Esophagus squamous epithelium (tissue), 5 donors: ENCODE measurements at places on chromosomes 11 and 22.

- H3K4me1 ChIP-seq = no peaks in the 10 kb centered on the region
- no peak overlapping the region for H3K27ac ChIP-seq
- no peaks in the 10 kb centered on the region for H3K36me3 ChIP-seq
- no peak overlapping the region for H3K4me3 ChIP-seq
- DNase-seq = no peak
Measured at GRCh38 chr11:28984231-28984630, 876.0 kb downstream of the METTL15 start.

DNA sequence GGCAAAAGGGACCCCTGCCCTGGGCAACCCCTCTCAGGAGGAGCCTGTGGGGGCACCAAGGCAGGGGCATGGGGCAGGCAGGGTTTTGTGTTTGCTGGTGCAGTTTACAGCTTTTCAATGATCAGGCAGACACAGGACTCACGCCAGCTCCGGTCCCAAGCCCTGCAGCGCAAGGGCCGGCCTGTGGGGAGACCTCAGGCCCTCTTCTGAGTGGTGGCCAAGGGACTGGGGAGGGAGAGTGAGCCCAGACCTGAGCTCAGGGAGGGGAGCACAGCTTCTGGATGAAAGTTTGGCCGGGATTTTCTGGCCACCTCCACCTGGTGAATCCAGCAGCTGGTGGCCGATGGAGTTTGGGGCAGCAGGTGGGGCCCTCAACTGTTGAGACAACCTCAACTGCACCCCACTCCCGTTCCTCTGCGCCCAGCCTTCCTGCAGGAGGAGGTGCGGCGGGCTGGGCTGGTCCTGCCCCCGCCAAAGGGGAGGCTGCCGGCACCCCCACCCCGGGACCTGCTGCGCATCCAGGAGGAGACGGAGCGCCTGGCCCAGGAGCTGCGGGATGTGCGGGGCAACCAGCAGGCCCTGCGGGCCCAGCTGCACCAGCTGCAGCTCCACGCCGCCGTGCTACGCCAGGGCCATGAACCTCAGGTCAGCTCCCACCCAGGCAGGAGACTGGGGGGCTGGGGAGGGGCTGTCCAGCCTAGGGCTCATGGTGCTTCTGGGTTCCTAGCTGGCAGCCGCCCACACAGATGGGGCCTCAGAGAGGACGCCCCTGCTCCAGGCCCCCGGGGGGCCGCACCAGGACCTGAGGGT lies 3.6 kb downstream of the TCIRG1 start:
- H3K27me3 ChIP-seq = no peaks in the 10 kb centered on the region
- peaks cover 51% of the 10 kb centered on the region for H3K4me1 ChIP-seq
- DNase-seq = no peak
- peaks cover 28% of the 10 kb centered on the region for H3K36me3 ChIP-seq
- H3K4me3 ChIP-seq = no peak overlapping the region

- no peak overlapping the region for H3K27ac ChIP-seq
- no peaks in the 10 kb centered on the region for H3K36me3 ChIP-seq
- H3K27me3 ChIP-seq = no peaks in the 10 kb centered on the region
- DNase-seq = no peak
Measured at GRCh38 chr11:46202149-46202548, 75.3 kb upstream of the CREB3L1 start.

DNA sequence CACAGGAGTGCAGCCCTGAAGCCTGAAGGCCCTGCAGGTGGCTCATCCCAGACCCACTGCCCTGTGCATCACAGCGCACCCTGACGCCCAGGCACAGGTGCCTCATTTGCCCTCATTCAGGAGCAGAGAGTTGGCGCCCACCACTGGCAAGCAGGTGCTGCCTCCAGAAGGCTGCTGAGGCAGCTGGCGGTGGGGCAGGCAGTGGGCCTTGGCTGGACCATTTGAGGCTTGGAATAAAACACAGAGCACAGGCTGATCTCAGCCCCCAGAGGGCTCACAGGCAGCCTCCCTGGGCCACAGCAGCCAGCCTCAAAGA lies 1151.9 kb downstream of the BRD1 start:
- no peaks in the 10 kb centered on the region for H3K27me3 ChIP-seq
- no peak for DNase-seq
- no peak overlapping the region for H3K4me3 ChIP-seq

DNA sequence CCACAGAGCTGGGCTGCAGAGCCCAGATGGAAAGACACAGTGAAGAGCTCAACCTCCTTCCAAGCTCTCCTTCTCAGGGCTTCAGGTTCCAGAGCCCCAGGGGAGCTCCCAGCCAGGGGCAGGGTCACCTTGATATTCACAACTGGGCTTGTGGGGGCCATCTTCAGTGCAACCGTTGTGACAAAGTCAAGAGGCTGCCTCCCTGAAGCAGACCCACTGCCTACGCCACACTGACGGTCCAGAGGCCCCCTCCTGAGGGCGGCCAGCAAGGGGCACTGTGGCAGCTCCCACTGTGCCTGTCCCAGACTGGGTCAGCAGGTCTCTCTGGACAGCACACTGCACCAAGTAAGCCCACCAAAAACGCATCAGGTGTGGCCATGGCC lies 84.1 kb downstream of the DGCR2 start:
- no peak overlapping the region for H3K27ac ChIP-seq
- no peak for DNase-seq
- no peak overlapping the region for H3K4me3 ChIP-seq
- H3K36me3 ChIP-seq = peaks cover 34% of the 10 kb centered on the region
- H3K4me1 ChIP-seq = no peaks in the 10 kb centered on the region
- no peaks in the 10 kb centered on the region for H3K27me3 ChIP-seq

DNA sequence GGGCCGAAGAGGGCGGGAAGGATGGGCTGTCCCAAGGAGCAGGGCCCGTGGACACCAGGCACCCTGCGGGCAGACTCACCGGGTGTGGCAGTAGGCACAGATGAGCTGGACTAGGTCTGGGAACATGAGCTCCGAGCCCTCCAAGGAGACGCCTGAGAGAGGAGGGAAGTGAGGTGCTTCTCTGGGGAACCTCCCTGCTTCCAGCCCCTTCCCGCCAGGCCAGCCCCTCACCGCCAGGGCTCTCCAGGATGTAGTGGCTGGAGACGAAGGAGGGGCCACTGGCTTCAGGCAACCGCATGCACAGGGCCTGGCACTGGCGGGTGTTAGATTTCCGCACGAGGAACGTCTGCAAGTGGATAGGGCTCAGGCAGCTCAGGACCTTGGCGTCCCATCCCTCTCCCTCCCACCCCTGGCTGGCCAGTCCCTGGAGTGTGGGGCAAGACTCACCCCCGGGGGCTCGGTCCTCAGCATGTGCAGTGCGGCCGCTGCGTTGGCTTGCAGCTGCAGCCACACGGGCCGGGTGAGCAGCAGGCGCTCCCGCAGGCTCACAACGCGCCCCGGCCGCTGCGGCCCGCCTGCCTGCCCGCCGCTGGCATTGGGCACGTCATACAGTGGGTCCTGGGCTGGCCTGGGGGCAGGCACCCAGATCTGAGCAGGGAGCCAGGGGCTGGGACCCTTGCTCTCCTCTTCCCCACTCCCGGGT lies 552 bp downstream of the RIN1 start:
- H3K4me3 ChIP-seq = peak overlapping the region; percentile 58
- no peak for DNase-seq
- H3K36me3 ChIP-seq = peaks cover 11% of the 10 kb centered on the region
- peaks cover 71% of the 10 kb centered on the region for H3K4me1 ChIP-seq

GRCh38 chr11:131303611-131304119 lies 66.8 kb upstream of the NTM start:
- no peak for DNase-seq
- no peaks in the 10 kb centered on the region for H3K4me1 ChIP-seq
- H3K4me3 ChIP-seq = no peak overlapping the region
- no peak overlapping the region for H3K27ac ChIP-seq
- H3K36me3 ChIP-seq = no peaks in the 10 kb centered on the region

GRCh38 chr11:89498845-89499448 lies 7.8 kb upstream of the NOX4 start:
- H3K27me3 ChIP-seq = no peaks in the 10 kb centered on the region
- DNase-seq = no peak
- no peak overlapping the region for H3K27ac ChIP-seq
- H3K4me3 ChIP-seq = no peak overlapping the region

GRCh38 chr11:66616379-66617154 lies at the start of gene RBM14:
TSS of gene RBM14 (plus strand) at chr11:66616630. CDS start at chr11:66616721, 91 bp downstream.
- H3K4me1 ChIP-seq = peaks cover 22% of the 10 kb centered on the region
- DNase-seq = peak; percentile 89
- H3K36me3 ChIP-seq = no peaks in the 10 kb centered on the region
- no peaks in the 10 kb centered on the region for H3K27me3 ChIP-seq
- H3K27ac ChIP-seq = peak within 1 kb of the TSS; percentile 97
- H3K4me3 ChIP-seq = peak within 1 kb of the TSS; percentile 83

DNA sequence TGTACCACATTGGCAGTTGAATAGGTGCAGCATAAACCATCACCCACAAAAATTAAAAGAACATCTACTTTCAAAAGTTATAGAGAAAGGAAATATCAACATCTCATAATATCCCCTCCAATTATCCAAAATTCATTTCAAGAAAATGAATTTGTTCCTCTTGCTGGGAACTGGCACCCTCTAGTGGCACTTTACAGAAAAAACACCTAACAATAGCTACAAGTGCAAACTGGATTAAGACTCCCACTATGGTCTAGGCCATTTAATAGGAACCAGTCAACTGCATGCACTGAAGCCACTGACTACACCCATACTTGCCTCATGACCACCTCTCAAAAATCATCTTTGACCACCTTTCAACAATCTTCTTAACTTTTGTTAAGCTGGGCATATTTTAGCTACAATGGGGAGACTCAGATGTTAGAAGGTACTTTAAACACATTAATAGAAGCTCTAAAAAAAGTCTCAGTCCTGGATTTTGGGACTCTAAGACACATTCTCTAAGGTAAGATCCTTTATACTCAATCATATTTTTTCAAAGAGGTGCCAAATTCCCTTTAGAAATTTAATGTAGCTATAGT lies 17.3 kb downstream of the TRAF6 start:
- no peak for DNase-seq
- no peak overlapping the region for H3K4me3 ChIP-seq
- H3K4me1 ChIP-seq = peaks cover 4% of the 10 kb centered on the region
- H3K27ac ChIP-seq = no peak overlapping the region
- no peaks in the 10 kb centered on the region for H3K27me3 ChIP-seq

- no peaks in the 10 kb centered on the region for H3K36me3 ChIP-seq
- no peak overlapping the region for H3K27ac ChIP-seq
- no peak for DNase-seq
- no peak overlapping the region for H3K4me3 ChIP-seq
- peaks cover 25% of the 10 kb centered on the region for H3K4me1 ChIP-seq
- H3K27me3 ChIP-seq = no peaks in the 10 kb centered on the region
Measured at GRCh38 chr11:66845143-66845875, 2.1 kb downstream of the RCE1 start.

GRCh38 chr11:72630104-72630852 lies 43.9 kb downstream of the PDE2A start:
- H3K4me3 ChIP-seq = no peak overlapping the region
- no peaks in the 10 kb centered on the region for H3K27me3 ChIP-seq
- no peaks in the 10 kb centered on the region for H3K36me3 ChIP-seq
- no peak for DNase-seq
- peak overlapping the region; percentile 76 for H3K27ac ChIP-seq

DNA sequence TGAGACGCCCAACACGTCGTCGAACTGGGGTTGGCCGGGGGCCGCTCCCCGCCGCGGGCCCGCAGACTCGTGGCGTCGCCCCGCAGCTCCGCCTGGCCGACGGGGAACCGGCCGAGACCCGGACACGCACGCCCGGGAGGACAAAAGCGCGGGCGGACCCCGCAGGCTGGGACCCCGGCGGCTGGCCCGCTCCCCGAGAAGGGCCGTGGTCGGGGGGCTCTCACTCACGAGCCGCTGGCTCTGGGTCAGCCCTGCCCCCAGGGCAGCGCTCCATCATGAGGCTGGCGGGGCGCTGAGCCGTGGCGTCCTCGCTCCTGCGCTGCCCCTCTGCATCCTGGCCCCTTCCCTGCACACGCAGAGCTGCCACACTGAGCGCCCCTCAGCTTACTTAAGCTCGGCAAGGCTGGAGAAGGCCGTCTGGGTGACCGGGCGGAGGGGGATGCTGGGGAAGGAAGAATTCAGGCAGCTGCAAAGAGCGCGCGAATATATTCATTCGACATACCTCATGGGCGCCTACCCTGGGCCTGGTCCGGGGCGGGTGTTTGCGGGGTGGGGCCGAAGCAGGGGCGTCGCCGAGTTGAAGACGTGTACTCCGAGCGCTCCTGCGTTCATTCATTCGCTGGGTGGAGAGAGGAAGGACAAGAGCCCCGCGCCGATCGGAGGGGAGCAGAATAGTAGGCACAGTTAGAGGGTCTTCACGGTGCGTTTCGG lies 579 bp upstream of the CYB5R2 start:
- peak overlapping the region; percentile 58 for H3K4me3 ChIP-seq
- H3K27ac ChIP-seq = peak overlapping the region; percentile 86
- no peaks in the 10 kb centered on the region for H3K36me3 ChIP-seq
- H3K4me1 ChIP-seq = peaks cover 15% of the 10 kb centered on the region
- no peaks in the 10 kb centered on the region for H3K27me3 ChIP-seq

DNA sequence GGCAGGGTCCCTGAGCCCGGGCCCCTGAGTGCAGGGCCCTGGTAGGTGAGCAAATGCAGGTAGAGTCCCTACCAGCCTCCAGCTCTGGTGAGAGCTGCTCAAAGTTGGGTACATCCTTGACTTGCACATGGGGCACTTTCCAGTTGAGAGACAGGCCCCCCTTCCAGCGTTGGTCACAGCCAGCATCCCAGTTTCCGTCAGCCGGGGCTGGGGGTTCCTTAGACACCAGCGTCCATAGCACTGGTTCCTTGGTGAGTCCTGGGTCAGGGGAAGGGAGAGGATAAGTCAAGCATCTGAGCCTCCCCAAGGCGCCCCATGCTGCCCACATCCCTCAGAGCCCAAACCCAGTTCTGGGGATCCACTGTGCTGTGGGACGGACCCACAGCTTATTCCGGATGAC lies 5.6 kb downstream of the PNPLA5 start:
- no peak overlapping the region for H3K4me3 ChIP-seq
- no peak overlapping the region for H3K27ac ChIP-seq
- H3K4me1 ChIP-seq = peaks cover under 1% of the 10 kb centered on the region
- no peak for DNase-seq
- H3K36me3 ChIP-seq = no peaks in the 10 kb centered on the region

GRCh38 chr11:46223252-46223513 lies 54.3 kb upstream of the CREB3L1 start:
- H3K27me3 ChIP-seq = no peaks in the 10 kb centered on the region
- H3K27ac ChIP-seq = no peak overlapping the region
- no peak overlapping the region for H3K4me3 ChIP-seq
- H3K4me1 ChIP-seq = no peaks in the 10 kb centered on the region

GRCh38 chr11:3218483-3219280 lies at the start of gene MRGPRG:
TSS of gene MRGPRG (minus strand) at chr11:3218813. CDS start at chr11:3218813, 0 bp downstream.
- H3K27ac ChIP-seq = no peak within 1 kb of the TSS
- peaks cover 5% of the 10 kb centered on the region for H3K27me3 ChIP-seq
- H3K4me1 ChIP-seq = no peaks in the 10 kb centered on the region
- H3K36me3 ChIP-seq = no peaks in the 10 kb centered on the region
- no peak within 1 kb of the TSS for H3K4me3 ChIP-seq
